ENCODE measurements at places on chromosomes 13 and 19. TPM values are rescaled to one million over a fixed set of nuclear protein-coding genes. Genes with fewer than 3 reads are reported as not detected.

The C5AR1 gene
- 6.8 TPM for polyA plus RNA-seq

The CGB2 gene
- not detected for polyA plus RNA-seq

DNA sequence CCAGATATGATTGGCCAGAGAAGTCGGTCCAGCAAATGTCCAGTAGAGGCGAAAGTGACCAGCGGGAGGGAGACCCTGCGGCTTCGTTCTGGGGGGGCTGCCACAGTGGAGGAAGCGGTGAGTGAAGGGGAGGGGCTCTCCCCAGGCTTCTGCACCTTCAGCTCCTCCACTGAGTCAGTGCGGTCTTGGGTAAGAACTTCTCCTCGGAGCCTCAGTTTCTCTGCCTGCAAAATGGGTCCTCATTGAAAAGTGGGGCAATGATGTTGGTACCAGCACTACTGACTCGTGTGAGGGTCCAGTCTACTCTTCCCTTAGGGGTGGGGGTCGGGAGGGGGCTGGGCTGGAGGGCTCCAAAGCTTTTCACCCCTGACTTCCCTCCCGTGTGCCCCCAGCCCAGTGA is 4.2 kb downstream of the GIPC3 start:
- DNase-seq, result no peak

DNA sequence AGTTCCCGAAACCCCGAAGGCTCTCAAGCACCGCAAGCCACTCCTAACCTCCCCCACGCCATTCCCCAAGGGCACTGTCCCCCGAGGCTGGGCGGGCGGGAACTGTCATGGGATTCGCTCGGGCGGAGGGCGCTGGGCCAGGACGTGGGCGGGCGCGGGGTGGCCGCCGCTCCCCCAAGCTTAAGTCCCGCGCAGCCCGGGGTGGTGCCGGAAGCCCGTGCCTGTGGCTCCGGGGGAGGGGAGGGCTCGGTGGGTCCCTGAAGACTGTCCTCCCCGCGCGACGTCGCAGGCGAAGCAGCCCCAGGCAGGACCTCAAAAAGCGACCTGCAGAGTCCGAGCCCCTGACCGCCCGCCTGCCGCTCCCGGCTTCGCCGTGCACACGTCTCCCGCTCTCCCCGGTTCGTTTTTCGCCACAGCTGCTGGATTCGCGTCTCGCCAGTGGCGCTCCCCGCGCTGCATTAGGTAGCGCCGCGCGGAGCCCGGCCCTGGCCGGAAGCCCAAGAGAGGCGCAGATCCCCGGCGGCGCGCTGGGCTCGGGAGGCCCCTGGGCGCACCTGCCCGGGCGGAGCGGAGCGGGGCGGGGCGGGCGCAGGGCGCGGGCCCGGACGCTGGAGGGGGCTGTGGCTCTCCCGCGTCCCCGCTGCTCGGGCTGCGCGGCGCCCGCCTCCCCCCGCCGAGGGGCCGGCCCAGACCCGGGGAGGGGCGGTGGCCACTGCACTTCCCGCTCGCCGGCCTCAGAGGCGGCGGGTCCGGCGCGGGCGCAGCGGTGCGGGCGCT is at the start of gene FARP1:
Gene FARP1 (plus strand): TSS at position 715 of the 777 bp plus-strand sequence. CDS start 70,149 bp downstream, outside the sequence.
- DNase-seq, result peak; percentile 81

DNA sequence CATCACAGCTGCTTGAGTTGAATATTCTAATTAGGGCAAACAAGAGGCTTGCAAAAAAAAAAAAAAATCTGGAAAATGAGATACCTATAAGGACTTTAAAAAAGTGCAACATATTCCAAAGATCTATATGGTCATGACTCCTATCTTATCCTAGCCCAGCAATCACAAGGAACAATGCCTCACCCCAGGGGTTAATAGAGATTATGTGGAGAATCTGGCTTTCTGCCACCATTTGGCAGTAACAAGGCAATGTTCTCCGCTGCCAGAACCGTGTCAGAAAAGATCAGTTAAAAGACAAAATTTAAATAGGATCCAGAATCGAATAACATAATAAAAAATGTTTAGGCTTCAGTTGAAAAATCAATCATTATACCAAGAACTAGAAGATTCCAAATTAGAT is 1643.2 kb upstream of the PRR20A start:
- no peak for DNase-seq

- no peak for DNase-seq
These were observed 94.6 kb upstream of the RFC3 start for GRCh38 chr13:33723365-33723764.

- no peak for DNase-seq
These were observed at the start of gene SPACA7 for GRCh38 chr13:112376050-112376681. Gene SPACA7 (plus strand): TSS chr13:112376355. CDS start chr13:112376386, 31 bp downstream.

The BEST2 gene
- polyA plus RNA-seq, result 0.23 TPM

DNA sequence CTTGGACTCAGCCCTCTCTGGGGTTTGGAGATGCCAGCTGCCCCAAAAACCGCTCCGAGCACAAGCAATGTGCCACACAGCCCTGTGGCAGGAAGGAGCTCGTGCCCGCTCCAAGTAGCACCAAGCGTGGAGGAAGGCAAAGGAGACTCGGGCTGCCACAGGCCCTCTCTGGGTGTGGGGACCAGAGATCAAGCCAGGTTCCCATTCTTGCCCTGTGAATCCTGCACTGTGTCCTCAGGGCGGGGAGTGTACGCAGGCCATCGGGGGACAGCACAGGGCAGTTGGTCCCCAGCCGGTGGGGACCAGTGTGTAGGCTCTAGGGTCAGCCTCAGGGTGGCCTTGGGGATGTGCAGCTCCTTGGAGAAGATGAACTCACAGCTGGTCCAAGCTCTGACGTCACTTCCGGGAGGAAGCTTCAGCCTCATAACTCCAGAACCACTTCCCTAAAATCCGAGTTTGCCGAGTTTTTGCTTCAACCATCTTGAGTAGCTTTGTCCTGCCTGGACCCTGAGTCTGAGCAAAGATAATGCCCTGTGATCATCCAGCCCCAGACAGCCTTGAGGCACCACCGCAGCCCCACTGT is 9.3 kb upstream of the CPAMD8 start:
- DNase-seq, result no peak

- no peak for DNase-seq
These were observed 2.4 kb downstream of the FOSB start for GRCh38 chr19:45469945-45470761.

DNA sequence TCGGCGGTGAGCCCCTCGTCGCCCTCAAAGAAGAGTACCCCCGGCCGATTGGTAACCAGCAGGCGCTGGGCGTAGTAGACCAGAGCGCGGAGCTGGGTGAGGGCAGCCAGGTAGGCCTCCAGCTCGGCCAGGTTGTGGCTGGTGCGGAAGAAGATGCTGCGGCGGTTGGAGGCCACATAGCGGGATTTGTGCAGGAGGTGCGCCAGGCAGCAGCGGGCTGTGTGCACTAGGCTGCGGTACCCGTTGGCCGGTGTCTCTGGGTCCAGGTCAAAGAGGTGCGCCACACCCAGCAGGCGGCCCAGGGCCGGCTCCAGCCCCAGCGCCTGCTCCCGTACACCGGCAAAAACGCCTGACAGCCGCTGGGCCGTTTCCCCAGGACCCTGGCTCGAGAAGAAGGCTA is 16.8 kb downstream of the LIPE start:
- DNase-seq, result no peak

The AZU1 gene
- 0.81 TPM for polyA plus RNA-seq

DNA sequence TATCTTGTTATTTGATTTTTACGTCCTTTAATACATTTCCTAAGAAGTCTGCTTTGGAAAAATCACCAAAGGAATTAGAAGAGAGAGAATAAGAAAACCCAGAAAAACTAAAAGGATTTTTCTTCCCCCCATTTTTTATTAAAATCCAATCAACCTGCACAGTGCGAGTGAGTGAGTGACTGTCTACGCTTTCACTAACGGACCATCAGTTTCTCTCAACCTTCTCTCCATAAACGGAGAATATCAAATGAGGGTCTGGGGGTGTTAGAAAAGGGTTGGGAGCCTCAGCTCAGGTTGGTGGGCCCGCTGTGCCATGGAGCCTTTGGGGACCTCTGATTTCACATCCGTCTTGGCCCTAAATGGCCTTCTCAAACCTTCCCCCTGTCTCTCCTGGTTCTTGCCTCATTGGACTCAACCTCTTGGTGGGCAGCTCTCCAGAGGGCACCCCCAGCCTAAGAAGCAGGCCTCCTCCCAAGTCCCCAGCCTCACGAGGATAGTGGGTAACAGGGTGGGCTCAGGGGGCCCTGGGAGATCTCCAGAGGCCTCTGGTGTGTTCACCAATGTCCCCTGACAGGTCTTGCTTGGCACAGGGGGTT is 763 bp upstream of the LRP3 start:
- DNase-seq, result no peak

- no peak for DNase-seq
These were observed 485.4 kb downstream of the RFC3 start for GRCh38 chr13:34303346-34303745.

The ZNF813 gene
- 9.4 TPM for polyA plus RNA-seq

DNA sequence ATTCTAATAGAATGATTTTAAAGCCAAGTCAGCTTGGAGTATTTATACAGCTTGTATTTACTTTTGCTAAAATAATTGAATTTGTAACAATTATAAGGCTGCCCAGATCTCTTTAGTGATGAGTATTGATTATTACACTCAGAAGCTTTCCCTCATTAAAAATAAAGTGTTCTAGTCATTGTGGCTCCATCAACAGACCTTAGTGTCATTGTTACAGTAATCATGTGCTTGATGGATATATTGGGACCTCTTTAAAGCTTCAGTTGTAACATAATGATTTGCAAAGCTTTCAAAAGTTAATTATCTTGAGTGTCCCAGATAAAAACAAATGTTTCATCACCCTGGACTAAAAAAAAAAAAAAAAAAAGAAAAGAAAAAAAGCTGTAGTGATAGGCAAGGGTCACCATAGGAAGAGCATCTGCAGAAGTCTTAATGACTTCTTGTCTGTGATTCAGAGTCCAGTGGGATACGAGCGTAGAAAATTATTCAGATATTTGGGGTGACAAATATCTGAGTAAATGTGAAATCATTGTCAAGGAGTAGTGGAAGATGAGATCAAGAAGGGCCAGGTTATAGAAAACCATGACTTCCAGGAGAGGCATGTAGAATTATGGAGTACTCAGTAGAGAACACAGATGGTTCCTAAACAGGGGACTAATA is 369.6 kb downstream of the DCT start:
- no peak for DNase-seq

The ZNF829 gene
- polyA plus RNA-seq, result 9.7 TPM

The IL27RA gene
- polyA plus RNA-seq, result 5.9 TPM

- DNase-seq, result no peak
These were observed 133.5 kb upstream of the IRS2 start for GRCh38 chr13:109919715-109920375.

The BRSK1 gene
- polyA plus RNA-seq, result 14.7 TPM

DNA sequence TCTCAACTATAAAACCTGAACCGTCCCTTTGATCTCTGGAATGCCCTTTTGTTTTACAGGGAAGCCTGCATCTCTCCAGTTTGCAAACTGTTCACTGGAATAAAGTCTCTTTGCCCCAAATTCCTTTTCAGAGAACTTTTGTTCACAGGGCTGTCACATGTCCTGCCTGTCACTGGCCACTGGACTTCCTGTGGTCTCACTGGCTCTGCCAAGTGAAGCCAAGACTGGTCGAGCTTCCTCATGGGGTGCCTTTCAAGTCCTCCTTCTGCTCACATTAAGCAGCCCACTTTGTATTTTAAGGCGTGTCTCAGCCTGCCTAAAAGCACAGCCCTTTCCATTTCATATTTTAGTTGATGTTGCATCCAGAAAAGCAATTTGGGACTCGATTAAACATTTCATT is 215.7 kb downstream of the KATNAL1 start:
- no peak for DNase-seq

The GAPDHS gene
- polyA plus RNA-seq, result not detected

DNA sequence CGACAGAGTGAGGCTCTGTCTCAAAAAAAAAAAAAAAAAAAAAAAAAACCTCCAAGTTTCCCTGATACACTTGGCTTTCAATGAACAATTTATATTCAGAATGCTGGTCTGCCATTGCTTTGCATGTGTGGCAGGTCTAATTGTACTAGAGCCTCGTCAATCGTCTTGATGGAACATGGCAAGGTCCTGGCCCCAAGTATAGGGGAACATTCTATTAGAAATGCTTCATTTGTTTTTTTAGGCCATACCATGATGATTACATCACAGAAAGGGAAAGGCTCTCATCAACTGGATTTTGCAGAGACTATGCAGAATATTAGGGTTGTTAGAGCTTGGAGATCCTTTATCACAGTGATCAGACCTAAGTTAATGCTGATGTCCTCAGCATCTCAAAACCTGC is 28.0 kb downstream of the SPRY2 start:
- DNase-seq, result no peak

The FFAR3 gene
- polyA plus RNA-seq, result 0.15 TPM

GRCh38 chr19:7743425-7743841 is 3.9 kb downstream of the CD209 start:
- DNase-seq, result no peak

DNA sequence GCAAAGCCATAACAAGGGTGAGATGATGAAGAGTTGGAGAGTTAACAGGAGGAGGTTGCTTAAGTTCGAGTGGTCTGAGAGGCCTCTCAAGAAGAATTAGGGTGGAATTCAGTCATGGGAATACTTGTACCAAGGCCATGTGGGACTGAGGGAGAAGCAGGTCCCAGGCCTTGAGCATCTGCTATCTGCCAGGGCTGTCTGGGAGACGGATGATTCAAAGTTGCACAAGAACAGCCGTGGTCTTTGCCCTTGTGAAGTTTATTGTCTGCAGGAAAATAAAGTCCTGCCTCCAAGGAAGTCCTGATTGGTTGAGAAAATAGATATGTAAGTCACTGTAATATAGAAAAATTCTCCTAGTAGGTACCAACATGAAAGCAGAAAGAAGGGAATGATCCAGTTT is 178.8 kb upstream of the RFC3 start:
- DNase-seq, result no peak

GRCh38 chr19:16035601-16036297 is 40.5 kb upstream of the TPM4 start:
- DNase-seq, result no peak

The GJB6 gene
- 3.6 TPM for polyA plus RNA-seq

The FGF21 gene
- not detected for polyA plus RNA-seq

DNA sequence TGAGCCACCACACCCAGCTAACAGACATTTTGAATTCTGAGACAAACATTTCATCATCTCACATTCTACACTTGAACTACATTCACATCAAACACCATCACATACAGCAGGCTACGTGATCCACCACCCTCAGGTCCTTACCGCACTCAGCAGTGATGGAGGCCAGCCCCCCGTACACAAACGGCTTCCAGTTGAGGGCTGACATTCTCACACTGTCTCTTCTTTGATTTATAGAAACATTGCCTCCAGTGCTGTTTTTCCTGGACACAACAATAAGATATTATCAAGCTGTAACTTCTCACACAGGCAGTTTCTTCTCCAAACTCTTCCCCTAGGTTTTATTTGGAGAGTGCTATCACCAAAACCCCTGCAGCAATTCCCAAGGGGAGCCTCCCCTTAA is 7.0 kb downstream of the SLC25A30 start:
- no peak for DNase-seq

GRCh38 chr13:80201694-80202468 is 139.0 kb downstream of the SPRY2 start:
- no peak for DNase-seq

The FOXO1 gene
- 15.4 TPM for polyA plus RNA-seq

DNA sequence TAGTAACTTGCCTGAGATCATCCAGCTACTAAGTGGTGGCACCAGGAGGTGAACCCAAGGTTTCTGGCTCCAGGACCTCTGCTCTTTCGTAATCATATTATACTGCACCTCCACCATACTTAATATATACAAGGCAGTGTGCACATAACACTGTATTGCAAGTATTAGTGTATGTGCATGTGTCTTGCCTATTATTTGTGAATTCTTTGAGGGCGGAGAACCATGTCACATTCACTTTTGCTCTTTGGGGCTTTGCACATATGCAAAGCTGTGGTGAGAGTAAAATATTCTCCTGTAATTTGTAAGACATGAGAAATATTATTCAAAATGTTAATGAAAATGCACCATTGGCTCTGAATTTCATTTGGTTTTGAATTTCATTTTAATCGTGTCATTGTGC is 78.6 kb downstream of the DGKH start:
- DNase-seq, result no peak
